CD4-positive, alpha-beta memory T cell (primary cell): ENCODE measurements at places on chromosomes 3 and 15.
A peak's percentile ranks its signal among the peaks of the same experiment; 100 is the strongest.

GRCh38 chr3:58361866-58362265 is 29.2 kb downstream of the PXK start:
- H3K27me3 ChIP-seq, result no peaks in the 10 kb centered on the region
- H3K4me3 ChIP-seq, result no peak overlapping the region
- no peak for DNase-seq
- no peaks in the 10 kb centered on the region for H3K36me3 ChIP-seq
- H3K27ac ChIP-seq, result no peak overlapping the region

DNA sequence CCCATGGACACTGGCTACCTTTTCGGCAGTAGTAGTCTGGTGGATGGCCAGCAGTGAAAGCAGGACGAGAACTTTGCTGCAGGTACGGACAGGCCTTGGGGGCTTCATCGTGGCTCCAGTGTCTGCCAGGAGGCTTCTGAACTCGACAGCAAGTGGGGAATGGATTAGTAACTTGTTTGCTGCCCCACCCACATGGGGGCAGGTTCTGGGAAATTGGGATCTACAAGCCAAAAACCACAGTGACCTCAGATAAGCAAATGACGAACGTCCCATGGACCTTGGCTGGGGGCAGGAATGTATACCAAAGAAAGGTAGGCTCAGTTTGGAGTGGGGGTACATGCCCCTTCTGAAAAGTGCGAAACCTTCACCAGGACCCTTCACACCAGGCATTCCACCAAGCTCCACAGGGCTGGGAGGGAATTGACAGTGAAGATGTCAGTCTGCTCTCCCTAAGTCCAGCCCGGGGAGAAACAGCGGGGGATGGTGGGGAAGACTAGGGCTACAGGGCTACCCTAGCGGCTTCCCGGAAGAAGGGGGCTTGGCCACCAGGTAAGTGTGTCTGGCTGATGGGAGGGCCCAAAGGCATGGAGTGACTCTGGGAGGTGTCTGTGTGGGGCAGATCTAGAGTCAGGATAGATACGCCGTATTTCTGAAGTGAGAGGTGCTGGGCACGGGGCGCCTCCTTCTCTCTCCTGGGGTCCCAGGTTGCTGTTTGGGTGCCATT is at the start of gene ITIH4:
ITIH4 (minus strand) TSS at position 138 of the 724 bp plus-strand sequence; CDS start at position 108, 30 bp downstream.
- no peaks in the 10 kb centered on the region for H3K36me3 ChIP-seq
- DNase-seq, result no peak
- no peak within 1 kb of the TSS for H3K27ac ChIP-seq
- no peaks in the 10 kb centered on the region for H3K4me1 ChIP-seq

DNA sequence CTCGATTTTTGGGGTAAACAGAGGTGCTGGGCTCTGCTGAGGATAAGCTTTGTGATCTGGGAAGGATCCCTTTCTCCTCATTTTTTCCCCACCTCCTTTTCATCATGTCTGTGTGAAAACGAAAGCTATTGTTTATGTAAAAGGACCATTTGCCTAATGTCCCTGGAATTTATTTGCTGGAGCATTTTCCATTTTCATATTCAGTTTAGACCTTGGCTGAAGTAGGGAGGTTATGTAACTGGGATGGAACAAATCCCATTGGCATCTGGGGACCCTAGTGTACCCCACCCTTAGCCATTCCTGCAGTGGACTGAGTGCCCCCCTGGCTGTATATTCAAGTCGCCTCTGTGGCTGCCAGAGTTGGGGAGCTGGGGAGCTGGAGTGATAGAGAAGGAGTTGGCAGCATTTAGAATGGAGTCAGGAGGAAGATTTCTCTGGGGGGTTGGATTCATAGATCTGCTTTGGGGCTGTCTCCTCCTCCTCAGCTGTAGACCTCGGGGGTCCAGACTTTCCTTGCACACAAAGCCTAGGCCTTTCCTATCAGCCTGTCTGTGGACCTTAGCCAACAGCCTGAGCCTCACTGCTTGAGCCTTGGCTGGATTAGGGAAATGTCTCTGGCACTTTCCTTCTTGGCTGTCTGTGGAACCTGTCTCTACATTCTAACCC is 270.4 kb upstream of the CTDSPL start:
- H3K4me3 ChIP-seq, result no peak overlapping the region
- H3K4me1 ChIP-seq, result no peaks in the 10 kb centered on the region
- no peaks in the 10 kb centered on the region for H3K27me3 ChIP-seq
- no peaks in the 10 kb centered on the region for H3K36me3 ChIP-seq
- no peak for DNase-seq

- peaks cover 63% of the 10 kb centered on the region for H3K4me1 ChIP-seq
- H3K27me3 ChIP-seq, result no peaks in the 10 kb centered on the region
- peak overlapping the region; percentile 41 for H3K27ac ChIP-seq
- DNase-seq, result peak; percentile 60
Observed at GRCh38 chr3:187012609-187013051, 82.3 kb downstream of the ST6GAL1 start.

- no peaks in the 10 kb centered on the region for H3K4me1 ChIP-seq
- no peaks in the 10 kb centered on the region for H3K27me3 ChIP-seq
- H3K4me3 ChIP-seq, result no peak overlapping the region
Observed at GRCh38 chr3:76724075-76724474, 315.8 kb upstream of the ROBO2 start.

DNA sequence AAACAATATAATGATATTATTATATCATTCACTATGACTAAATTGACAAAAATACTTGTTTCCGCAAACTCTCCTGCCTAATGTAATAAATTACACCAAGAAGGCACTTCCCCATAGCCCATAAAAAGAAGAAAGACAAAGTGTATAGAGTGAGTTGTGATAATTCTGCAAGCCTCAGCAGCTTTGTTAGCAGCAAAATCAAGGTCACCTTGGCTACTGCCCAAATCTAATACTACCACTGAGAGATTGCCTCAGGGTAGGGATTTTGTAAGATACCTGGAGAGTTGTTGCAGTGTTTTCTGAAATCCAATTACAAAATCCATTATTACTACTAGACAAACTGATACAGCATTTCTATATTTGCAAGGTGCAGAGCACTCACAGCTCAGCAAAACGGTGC is 503.5 kb downstream of the FGF12 start:
- H3K4me3 ChIP-seq, result no peak overlapping the region
- DNase-seq, result no peak
- no peaks in the 10 kb centered on the region for H3K36me3 ChIP-seq
